ENCODE measurements at places on chromosomes 6 and 20.

GRCh38 chr20:36614781-36615557 is 9.4 kb downstream of the RAB5IF start:
- no peak for DNase-seq

DNA sequence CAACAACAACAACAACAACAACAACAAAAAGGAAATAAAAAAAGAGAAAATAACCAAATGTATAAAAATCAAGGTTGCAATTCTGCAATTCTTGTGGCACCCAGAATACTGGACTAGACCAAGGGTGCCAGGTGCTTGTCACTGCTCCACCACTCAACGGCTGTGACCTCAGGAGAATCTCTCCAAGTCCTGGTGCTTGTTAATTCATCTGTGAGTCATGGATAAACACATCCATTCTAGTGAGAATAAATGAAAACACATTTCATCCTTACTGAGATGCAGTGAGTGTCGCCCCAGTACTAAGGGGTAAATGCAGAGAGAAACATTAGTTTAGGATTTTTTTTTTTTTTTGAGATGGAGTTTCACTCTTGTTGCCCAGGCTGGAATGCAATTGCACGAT is 32.0 kb downstream of the HLA-C start:
- no peak for DNase-seq

DNA sequence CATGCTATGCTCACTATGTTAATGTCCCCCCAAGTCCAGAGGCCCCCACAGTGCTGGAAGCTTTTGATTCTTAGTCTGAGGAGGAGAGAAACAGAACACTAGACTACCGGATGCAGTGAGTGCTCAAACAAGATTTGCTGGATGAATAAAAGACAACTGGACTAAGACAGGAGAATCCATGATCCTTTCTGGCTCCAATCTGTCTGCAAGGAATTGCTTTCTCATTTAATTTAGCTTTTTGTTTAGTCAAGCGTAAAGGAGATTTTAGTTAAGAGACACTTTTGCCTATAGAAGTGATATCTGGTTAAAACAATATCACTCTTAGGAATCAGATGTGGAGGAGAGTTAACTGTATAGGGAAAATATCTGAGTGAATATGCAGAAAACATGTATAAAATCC is 13.5 kb downstream of the LYRM4 start:
- DNase-seq, result no peak

DNA sequence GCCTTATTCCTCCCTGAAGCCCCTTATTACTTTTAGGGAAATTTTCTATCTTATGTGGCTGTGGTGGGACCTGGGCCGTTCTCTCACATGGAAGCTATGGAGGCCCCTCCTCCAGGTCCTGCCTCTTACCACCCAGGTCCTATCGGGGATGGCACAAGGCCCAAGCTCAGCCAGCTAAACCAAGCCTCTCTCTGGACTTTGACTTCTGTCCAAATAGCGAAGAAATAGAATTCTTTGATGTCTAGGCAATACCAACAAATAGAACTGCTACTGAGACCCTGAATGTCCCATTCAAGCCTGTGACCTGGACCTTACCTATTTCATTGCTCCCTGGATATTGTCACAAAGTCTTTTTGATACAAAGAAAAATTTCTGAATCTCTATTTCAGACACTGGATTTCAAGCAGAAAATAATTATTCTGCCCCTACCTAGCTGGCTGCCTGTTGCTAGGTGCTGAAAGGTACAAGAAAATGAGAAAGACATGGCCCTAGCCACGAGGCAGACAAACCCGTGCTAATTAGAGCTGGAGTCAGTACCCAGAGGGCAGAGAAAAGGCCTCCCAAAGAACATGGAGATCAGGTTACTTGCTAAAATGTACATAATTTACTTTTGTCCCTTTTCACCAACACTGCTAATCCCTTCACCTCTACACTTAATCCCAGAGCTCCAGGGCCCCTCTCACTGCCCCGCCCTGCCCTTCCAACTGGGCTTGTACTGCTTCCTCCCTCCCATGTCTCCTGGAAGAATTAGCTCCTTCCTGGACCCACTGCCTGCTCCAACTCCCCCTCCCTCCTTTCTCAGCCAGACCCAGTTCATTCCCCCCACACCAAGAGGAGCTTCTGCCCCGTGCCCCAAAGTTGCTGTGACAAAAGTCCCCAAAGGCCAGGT is 15.5 kb upstream of the NNAT start:
- DNase-seq, result no peak

Data from CD4-positive, alpha-beta T cell treated with Interleukin-1 beta for 1 hour (primary cell).